ENCODE measurements at places on chromosomes 13 and 19.

- no peak for DNase-seq
Measured at GRCh38 chr13:75860935-75861334, 224.8 kb downstream of the LMO7 start.

- no peak for DNase-seq
Measured at GRCh38 chr19:16037424-16038195, 38.7 kb upstream of the TPM4 start.

- DNase-seq, result peak; percentile 19
Measured at GRCh38 chr13:35225159-35225558, 251.3 kb downstream of the MAB21L1 start.

- no peak for DNase-seq
Measured at GRCh38 chr13:60509601-60510386, 112.8 kb downstream of the TDRD3 start.

GRCh38 chr13:28408863-28409262 lies 86.1 kb downstream of the FLT1 start:
- DNase-seq, result no peak

GRCh38 chr19:7888145-7888825 lies at the start of gene LRRC8E:
TSS of gene LRRC8E (plus strand) at chr19:7888510. CDS start at chr19:7895604, 7,094 bp downstream.
- peak; percentile 83 for DNase-seq

GRCh38 chr13:74168263-74168675 lies 34.1 kb upstream of the KLF12 start:
- no peak for DNase-seq

- no peak for DNase-seq
Measured at GRCh38 chr13:66443926-66444325, 786.2 kb downstream of the PCDH9 start.

DNA sequence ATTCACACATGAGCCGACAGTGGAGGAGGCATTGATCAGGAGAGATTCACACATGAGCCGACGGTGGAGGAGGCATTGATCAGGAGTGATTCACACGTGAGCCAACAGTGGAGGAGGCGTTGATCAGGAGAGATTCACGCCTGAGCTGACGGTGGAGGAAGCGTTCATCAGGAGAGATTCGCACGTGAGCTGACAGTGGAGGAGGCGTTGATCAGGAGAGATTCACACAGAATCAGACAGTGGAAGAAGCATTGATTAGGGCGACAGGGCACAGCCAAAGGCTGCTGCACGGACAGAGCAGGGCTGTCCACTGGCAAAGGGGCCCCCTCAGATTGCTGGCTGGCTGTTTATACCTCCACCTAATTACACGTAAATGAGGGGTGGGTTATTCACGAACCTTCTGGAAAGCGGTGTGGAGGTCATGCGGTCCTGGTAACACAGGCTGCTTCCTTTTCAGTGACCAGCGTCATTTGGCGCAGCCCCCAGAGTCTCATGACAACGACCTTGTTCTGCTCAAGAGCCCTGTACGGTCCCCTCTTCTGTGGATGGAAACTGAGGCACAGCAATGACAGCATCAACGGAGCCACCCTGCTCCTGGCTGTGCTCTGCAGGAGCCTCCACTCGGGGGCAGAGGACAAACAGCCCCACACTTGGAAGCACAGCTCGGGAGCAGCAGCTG lies 50.6 kb upstream of the GAS6 start:
- no peak for DNase-seq

- no peak for DNase-seq
Measured at GRCh38 chr19:5122121-5122400, 153.1 kb downstream of the KDM4B start.

DNA sequence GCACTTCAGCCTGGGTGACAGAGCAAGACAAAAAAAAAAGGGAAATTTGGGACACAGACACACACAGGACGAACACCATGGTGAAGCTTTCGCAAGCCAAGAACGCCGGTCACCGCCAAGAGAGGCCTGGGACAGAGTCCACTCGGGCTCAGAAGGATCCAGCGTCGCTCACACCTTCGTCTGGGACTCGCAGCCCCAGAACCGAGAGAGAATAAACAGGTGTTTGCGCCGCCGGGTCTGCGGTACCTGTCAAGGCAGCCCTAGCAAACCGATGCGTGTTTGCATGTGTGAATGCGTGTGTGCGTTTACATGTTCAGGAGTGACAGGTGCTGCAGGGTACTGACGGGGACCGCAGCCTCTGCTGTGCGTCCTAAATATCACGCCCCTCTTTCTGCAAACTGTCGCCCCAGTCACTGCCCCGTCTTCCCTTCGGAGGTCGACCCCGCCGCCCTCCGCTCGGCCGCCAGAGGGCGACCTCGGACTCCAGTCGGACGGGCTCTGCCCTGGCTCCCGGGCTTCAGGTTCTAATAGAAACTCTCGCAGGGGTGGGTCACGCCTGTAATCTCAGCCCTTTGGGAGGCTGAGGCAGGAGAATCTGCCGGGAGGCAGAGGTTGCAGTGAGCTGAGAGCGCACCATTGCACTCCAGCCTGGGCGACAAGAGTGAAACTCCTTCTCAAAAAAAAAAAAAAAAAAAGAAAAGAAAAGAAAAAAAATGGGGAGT lies 11.8 kb upstream of the CSNK1G2 start:
- DNase-seq, result peak; percentile 93

- no peak for DNase-seq
Measured at GRCh38 chr13:113646921-113647340, 11.1 kb downstream of the ATP4B start.

DNA sequence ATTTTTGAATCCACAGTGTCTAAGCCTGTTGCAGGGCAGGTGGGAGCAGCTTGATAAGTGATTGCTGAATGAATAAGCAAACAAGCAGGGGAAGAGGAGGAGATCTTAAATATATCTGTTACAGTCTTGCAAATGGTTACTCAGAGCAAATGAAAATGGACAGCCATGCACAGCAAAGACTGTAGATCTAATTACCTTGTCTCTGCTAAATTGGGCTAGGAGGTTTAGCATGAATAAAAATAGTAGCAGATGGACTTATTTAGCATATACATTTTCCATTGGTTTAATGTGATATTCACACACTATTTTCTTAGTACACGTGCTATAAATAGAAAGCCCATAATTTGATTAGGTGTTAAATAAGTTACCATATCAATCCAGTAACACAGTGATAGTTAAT lies 72.9 kb upstream of the FARP1 start:
- DNase-seq, result no peak

- DNase-seq, result peak; percentile 96
Measured at GRCh38 chr19:40598121-40598917, 2.9 kb upstream of the LTBP4 start.

DNA sequence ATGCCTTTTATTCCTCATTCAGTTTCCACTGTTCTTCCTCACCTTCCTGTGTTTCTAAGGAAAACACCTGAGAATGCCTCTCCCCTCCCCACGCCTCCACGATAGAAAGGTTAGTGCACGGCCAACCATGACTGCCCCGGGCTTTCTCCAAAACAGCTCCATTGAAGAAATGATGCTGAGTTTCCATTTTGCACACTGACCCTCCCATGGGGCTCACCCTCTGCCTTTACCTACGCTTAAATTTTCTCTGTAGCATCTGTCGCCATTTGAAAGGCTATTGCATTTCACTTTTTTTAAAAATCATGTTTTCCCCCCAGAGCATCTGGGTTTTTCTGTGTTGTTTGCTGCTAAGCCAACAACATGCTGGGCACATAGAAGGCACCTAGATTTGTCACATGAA lies 48.2 kb downstream of the ABCC4 start:
- no peak for DNase-seq

DNA sequence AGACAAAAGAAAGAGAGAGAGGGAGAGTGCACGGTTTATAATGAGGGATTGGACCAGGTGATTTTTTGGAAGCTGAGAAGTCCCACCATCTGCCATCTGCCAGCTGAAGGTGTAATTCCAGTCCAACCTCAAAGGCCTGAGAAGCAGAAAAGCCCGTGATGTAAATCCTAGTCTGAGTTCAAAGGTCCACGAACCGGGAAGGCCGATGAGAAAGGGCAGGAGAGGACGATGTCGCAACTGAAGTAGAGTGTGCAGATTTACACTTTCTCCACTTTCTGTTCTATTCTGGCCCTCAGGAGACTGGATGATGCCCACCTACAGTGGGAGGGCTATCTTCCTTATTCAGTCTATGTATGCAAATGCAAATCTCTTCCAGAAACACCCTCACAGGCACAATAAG lies 500.0 kb downstream of the DIAPH3 start:
- no peak for DNase-seq

GRCh38 chr19:1397838-1398237 lies 3.5 kb downstream of the GAMT start:
- no peak for DNase-seq

DNA sequence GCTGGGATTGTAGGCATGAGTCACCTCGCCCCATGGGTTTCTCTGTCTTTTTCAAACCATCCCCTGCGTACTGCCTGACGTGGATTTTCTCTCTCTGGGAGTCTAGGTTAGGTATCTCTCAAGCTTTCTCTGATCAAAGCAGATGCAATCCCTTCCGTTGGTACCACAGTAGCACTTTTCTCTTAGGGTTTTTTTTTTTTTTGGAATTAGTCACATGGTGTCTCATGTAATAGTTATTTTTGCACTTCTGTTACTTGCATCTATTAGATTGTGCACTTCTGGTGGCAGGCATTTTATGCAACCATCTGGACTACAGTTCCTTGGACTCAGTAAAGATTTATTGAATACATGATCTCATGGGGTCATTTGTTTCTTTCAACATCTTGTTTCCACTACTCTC lies 72.1 kb downstream of the GPC6 start:
- DNase-seq, result no peak

GRCh38 chr19:30479231-30479630 lies 107.0 kb downstream of the ZNF536 start:
- DNase-seq, result no peak

DNA sequence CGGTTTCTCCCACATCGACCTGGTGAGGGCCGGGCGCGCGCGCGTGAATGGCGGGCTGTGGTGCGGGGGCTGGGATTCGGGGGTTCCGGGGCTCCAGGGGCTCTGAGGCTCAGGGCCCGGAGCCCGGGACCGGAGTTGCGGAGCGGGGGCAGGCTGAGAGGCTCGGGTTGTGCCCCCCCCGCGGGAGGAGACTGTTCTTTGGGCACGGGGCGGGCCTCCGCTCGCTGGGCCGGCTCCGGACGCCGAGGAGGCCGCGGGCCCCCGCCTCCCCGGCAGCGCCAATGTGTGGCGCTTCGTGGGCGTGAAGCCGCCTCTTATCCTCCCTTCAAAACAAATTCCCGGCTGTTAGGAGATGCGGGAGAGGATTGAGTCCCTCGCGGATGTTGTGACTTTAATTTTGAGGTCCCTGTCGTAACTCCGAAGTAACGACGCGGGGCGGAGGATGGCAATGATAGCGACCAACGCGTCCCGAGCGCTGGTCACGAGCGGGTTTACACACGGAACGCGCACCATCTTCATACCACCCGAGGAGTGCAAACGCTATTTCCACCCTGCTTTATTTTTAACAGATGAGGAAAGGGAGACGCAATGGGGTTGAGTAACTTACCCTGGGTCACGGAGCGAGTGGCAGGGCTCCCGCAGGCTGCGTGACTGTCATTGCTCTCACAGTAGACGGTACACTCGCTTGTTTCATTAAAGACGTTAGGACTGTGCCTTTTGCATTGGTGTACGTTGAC lies 536 bp downstream of the UBA2 start:
- peak; percentile 61 for DNase-seq

- no peak for DNase-seq
Measured at GRCh38 chr19:38538793-38539528, 78.8 kb downstream of the MAP4K1 start.

DNA sequence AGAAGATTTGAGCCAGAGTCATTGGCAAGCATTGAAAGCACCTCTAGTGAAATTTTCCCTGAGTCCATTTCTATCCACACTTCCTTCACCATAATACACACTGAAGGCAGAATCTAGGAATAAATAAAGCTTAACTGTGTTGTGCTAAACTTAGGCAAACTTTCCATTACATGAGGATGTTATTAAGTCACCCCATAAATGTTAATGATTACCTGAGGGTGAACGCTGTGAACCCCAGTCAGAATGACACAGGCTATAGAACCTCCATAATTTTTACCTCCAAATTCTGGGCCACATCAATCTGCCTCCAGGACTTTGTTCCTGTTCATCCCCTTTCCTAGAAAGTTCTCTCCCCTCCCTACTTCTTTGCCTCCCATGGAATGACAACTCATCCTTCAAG lies 71.0 kb downstream of the RAP2A start:
- DNase-seq, result no peak

- DNase-seq, result peak; percentile 7
Measured at GRCh38 chr19:19026299-19026971, 6.9 kb downstream of the SUGP2 start.

DNA sequence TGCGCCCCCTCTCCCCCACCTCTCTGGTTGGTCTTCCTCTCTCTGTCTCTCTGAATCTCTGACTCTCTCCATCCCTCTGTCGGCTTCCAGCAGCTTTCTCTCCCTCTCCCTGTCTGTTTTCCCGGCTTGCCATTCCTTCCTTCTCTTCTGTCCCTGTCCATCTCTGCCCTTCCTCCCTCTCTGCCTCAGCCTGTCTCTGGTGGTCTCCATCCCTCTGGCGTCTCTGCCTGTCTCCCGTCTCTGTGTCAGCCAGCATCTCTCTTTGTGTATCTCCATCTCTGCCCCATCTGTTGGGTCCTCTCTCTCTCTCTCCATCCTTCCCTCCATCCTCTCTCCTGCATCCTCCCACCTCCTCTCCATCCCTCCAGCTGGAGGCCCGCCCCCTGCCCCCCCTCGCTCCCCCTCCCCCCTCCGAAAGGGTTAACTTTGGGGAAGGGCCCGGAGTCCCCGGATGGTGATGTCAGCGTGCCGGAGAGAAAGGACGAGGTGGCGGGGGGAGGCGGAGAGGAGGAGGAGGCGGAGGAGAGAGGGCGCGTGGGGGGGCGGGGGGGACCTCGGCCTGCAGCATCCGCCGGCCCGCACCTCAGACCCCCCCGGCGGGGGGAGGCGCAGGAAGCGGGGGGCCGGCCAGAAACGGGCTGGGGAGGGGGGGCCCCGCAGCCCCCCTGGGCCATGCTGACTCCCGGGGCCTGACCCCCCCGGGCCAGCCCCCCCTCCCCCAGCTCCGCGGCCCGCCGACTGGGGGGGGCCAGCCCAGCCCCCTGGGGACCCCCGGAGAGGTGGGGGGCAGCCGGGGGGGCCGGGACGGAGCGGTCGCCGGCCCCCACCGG lies at the start of gene BRSK1:
Gene BRSK1, plus strand, starts transcription at position 450 of the 830 bp plus-strand sequence. CDS start 446 bp downstream, outside the sequence.
- DNase-seq, result peak; percentile 92

GRCh38 chr13:32525766-32526165 lies 12.8 kb downstream of the N4BP2L2 start:
- DNase-seq, result no peak

- DNase-seq, result peak; percentile 65
Measured at GRCh38 chr13:110593430-110594130, 21.8 kb upstream of the NAXD start.

DNA sequence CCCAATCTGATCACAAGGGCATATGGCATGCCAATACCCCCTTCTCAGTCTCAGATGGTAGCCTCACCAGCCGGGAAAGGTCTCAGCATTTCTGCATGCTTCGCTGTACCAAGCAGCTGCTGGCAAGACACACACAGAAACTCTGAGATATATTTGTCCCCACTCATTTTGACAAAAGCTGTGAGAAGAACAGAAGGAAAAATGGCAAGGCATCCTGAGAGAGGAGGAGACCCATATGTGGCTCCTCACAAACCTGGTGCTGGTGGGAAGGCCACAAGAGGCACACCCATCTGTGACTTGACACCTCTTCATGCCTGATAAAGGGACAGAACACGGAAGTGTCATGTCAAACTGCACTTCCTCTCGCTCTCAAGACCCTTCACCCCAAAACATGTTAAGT lies 36.7 kb upstream of the DOCK9 start:
- DNase-seq, result no peak

GRCh38 chr19:19224852-19225494 lies 13.2 kb downstream of the NCAN start:
- DNase-seq, result peak; percentile 91

Data from neural progenitor cell (in vitro differentiated cells).